ENCODE measurements at places on chromosomes 2 and 18. TPM values are rescaled to one million over a fixed set of nuclear protein-coding genes. Genes with fewer than 3 reads are reported as not detected.

Gene ALPG
- not detected for total RNA-seq

Gene NAT8
- not detected for total RNA-seq

Gene TCF7L1
- total RNA-seq: 0.11 TPM

Gene CCDC195
- not detected for total RNA-seq

Gene SLC8A1
- total RNA-seq: 0.08 TPM

Gene REG1B
- total RNA-seq: 3.8 TPM

Gene UGT1A8
- not detected for total RNA-seq

Gene TTL
- total RNA-seq: 26.7 TPM

Gene HJURP
- total RNA-seq: 4.3 TPM

Gene CROCC2
- total RNA-seq: not detected

Gene TMEM163
- 0.14 TPM for total RNA-seq

Gene TSPYL6
- not detected for total RNA-seq

Gene LCT
- 0.21 TPM for total RNA-seq

Gene METTL4
- 14.0 TPM for total RNA-seq

Gene ERICH2
- not detected for total RNA-seq
